ENCODE measurements at places on chromosomes 4 and X. TPM values are rescaled to one million over a fixed set of nuclear protein-coding genes. Genes with fewer than 3 reads are reported as not detected.

TMEM144 gene
- total RNA-seq: 5.2 TPM

MMRN1 gene
- not detected for total RNA-seq

CTAG1A gene
- total RNA-seq: not detected

CDKL2 gene
- 0.28 TPM for total RNA-seq
